Tibial nerve (tissue), 4 donors: ENCODE measurements at places on chromosomes 4 and X. TPM values are rescaled to one million over a fixed set of nuclear protein-coding genes. Genes with fewer than 3 reads are reported as not detected.

GRCh38 chrX:69065451-69065850, 99.8 kb downstream of the PJA1 start:
- no peak for DNase-seq
- no peak overlapping the region for H3K4me3 ChIP-seq
- H3K27ac ChIP-seq: no peak overlapping the region
- H3K36me3 ChIP-seq: no peaks in the 10 kb centered on the region
- no peaks in the 10 kb centered on the region for H3K4me1 ChIP-seq

PLK4 gene
- 0.63 TPM for total RNA-seq

DNA sequence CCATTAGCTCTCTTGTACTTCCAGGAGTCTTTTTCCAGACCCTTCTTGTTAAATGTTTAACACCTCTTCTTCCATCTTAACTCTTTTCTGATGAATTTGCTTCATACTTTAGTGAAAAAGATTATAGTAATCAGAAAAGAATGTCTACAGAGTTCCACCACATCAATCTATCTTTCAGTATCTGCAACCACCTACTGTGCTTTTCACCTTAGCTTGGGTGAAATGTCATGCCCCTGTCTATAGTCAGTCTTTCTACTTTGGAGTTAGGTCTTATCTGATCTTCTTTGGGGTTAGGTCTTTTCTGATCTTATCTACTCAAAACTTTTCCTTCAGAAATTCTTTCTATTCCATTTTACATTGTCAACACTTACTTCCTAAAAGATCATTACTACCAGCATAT, 1310.2 kb downstream of the PCDH7 start:
- H3K4me3 ChIP-seq: no peak overlapping the region
- H3K36me3 ChIP-seq: no peaks in the 10 kb centered on the region
- no peak for DNase-seq
- no peaks in the 10 kb centered on the region for H3K27me3 ChIP-seq
- H3K4me1 ChIP-seq: no peaks in the 10 kb centered on the region

IQSEC2 gene
- 31.8 TPM for total RNA-seq

GRCh38 chr4:64584981-64585557, 175.8 kb upstream of the TECRL start:
- DNase-seq: no peak
- no peak overlapping the region for H3K27ac ChIP-seq
- H3K27me3 ChIP-seq: no peaks in the 10 kb centered on the region
- H3K4me3 ChIP-seq: no peak overlapping the region
- H3K4me1 ChIP-seq: no peaks in the 10 kb centered on the region

DNA sequence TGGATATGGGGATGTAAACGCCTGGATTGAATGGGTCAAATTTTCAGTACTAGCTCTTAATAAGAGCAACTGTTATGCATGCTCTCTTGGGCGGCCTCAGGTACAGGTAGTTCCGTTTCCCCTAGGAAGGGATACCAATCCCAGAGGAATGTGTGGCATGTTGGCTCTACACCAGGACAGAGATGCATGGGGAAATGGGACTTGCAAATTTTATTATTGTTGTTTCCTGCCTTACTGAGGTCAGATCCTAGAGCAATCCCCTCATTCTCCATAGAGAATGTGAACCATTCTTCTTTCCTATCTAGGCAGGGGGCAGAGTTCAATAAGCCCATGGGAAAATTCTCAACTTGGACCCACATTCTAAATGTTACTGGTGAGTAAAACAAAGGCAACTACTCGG, 361.8 kb upstream of the FGF16 start:
- DNase-seq: no peak
- H3K4me1 ChIP-seq: peaks cover 10% of the 10 kb centered on the region
- no peak overlapping the region for H3K27ac ChIP-seq
- H3K27me3 ChIP-seq: no peaks in the 10 kb centered on the region

DNA sequence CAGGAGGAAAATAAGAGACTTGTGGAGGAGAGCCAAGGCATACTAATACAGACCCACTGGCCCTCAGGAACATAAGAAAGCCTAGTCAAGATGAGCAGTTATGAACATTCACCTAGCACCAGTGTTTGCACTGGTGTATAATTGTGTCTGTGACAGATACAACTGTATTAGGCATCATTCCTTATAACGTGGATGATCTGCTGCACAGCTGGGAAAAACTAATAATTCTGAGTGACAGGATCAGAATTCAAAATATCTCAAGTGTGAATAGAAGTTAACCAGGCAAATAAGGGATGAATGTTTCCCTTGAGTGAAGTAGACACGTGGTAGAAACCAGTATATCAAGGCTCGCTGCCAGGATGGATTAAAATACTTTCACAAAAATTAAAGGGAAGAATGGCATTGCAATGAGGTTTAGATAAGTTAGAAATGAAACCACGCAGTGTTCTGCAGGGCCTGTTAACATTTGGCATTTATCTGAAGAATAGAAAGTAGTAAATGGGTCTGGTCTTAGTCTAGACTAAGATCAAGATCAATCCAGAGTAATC, 325.9 kb downstream of the EPHA5 start:
- H3K27ac ChIP-seq: no peak overlapping the region
- DNase-seq: no peak
- no peaks in the 10 kb centered on the region for H3K36me3 ChIP-seq

DNA sequence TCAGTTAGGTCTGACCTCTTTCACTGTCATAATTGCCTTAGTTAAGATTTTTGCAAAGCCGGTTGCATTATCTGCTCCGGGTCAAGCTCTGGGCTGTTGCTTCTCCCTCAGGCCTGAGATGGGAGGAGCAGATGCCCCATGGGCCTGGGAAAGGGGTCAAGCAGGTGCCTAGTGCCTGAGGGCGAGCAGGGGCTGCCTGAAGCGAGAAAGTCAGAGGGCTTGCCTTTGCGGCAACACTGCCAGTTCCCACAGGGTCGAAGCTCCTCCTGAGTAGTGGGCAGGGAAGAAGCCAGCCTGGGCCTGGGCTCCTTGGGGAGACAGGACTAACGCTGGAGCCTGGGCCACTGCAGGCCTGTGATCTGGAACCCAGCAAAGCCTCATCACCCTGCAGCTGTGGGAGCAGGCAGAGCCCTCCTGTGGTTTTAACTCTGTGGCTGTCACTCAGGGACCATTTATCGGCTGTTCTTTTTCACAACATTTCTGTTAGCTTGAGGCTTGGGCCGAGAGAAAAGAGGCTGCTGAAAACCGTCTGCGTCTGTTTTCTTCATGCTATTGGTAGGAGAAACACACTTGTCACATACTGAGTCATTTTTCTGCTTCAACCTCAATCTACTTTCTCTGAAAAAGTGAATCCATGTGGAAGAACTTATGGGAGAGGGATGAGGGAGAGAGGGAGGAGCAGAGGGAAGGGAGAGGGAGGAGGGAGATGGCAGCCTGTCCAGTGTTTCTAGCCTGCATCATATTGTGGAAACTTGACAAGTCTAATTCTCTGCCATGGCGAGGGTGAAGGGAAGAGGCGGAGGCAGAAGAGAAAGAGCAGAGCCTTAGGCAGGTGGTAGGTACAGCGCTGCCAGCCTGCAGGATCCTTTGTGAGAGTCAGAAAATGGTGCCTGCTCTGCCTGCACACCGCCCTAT, 68.4 kb downstream of the RHOH start:
- H3K27ac ChIP-seq: no peak overlapping the region
- no peak overlapping the region for H3K4me3 ChIP-seq
- DNase-seq: no peak
- H3K4me1 ChIP-seq: no peaks in the 10 kb centered on the region
- no peaks in the 10 kb centered on the region for H3K27me3 ChIP-seq

DNA sequence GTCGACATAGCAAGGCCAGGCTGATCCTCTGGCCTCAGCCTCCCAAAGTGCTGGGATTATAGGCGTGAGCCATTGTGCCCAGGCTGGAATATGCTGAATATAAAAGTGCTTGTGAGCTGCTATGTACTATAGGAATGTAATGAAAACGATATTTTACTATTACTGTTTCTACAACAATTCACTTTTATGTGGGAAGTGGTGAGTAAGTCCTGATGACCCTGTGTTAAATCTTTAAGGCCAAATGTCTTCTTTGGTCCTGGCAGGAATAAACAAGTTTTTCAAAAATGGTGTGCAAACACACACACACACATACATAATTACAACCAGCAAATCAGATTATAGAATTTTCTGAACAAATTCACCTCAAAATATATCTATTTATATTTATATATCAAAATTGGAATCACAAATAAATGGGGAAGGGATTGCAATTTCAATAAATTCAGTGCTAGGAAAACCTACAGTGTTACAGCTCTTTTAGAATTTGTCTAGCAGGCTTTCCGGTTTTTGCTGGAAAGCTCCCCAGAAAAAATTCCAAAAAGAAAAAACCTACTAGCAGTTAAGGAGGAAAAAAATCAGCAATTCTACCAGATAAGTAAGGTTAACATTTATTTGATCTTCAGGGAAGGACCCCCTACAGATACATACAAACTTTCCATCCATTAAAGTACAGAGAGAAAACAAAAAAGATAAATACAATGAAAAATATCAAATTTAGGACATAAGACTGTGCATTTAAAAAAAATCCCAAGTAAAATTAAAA, 17.9 kb downstream of the SMIM14 start:
- no peaks in the 10 kb centered on the region for H3K36me3 ChIP-seq
- H3K27me3 ChIP-seq: no peaks in the 10 kb centered on the region
- no peak for DNase-seq
- peak overlapping the region; percentile 34 for H3K27ac ChIP-seq

FAM47E gene
- total RNA-seq: 4.6 TPM

DNA sequence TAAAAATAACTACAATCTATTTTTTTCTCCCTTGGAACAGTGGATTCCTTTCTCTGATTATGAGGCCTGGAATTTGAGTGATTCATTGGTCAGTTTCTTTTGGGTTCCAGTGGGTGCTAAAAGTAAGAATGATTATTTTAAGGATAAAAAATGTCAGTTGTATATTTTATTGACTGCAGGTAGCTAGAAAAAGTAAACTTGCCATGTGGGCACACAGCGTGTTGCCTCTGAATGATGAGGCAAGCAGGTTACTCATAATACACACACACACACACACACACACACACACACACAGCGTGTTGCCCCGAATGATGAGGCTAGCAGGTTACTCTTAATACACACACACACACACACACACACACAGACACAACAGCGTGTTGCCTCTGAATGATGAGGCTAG, 13.8 kb downstream of the GALNT7 start:
- H3K36me3 ChIP-seq: no peaks in the 10 kb centered on the region
- DNase-seq: no peak

GRPR gene
- not detected for total RNA-seq

PROM1 gene
- not detected for total RNA-seq

DNA sequence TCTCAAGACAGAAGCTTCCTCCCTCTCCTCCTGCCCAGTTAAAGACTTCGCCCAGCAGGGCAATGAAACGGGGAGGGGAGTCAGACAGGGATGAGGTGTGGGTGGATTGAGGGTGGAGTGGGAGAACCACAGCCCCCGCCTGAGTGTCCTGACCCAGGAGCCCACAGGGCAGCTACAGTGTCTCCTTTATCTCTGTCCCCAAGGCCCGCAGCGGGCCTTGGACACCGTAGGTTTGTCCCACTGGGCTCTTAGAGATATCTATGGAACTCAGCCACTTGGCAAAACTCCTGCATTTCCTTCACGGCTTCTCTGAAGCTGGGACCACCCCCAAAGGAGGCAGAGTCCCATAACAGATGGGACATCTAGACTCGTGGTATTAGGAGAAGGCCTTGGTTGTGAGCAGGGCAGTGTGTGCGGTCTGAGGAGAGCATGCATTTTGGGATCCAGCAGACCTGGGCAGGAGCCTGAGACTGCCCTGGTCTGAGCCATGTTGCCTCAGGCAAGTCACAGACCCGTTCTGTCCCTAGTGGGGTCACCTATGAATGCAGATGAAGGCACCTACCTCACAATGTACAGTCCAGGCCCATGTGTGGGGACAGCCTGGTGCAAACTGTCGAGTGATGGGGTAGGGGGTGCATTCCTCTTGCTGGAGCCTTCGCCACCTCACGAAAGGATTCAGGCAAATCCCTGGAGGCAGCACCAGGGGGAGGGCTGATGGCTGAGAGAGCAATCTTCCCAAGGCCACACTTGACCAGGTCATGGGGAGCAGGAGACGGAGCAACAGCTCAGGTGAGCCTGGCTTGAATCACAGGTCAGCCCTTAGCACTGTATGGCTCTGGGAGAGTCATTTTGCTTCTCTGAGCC, 225.7 kb upstream of the PSAPL1 start:
- no peaks in the 10 kb centered on the region for H3K4me1 ChIP-seq
- no peaks in the 10 kb centered on the region for H3K36me3 ChIP-seq
- H3K27ac ChIP-seq: no peak overlapping the region
- DNase-seq: no peak

XAGE2 gene
- total RNA-seq: not detected

DNA sequence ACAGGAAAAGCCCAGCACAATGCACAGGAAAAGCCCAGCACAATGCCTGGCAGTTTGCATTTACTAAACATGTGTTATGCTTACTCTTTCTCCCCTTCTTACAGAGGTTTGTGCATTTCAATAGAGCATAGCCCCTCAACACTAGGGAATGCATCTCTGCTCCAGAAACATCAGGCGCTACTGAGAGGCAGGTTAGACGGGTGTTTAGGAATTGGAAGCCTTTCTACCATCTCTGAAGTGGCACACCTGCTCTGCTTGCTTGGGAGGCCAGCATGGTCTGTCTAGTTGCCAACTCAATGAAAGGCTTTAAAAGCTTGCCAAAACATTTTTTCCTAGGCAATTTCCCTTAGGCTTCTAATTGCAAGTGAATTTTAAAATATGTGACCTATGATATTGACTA, 55.7 kb downstream of the GRID2 start:
- H3K4me3 ChIP-seq: no peak overlapping the region
- no peak overlapping the region for H3K27ac ChIP-seq
- no peak for DNase-seq
- H3K27me3 ChIP-seq: no peaks in the 10 kb centered on the region

GRCh38 chr4:27010334-27010940, 149.8 kb downstream of the STIM2 start:
- H3K4me3 ChIP-seq: no peak overlapping the region
- H3K27ac ChIP-seq: no peak overlapping the region
- no peaks in the 10 kb centered on the region for H3K27me3 ChIP-seq
- peak; percentile 52 for DNase-seq
- H3K4me1 ChIP-seq: no peaks in the 10 kb centered on the region

GRCh38 chr4:37852376-37852775, 25.9 kb downstream of the PGM2 start:
- H3K27ac ChIP-seq: no peak overlapping the region
- no peak for DNase-seq
- no peak overlapping the region for H3K4me3 ChIP-seq
- H3K4me1 ChIP-seq: no peaks in the 10 kb centered on the region
- no peaks in the 10 kb centered on the region for H3K36me3 ChIP-seq
- no peaks in the 10 kb centered on the region for H3K27me3 ChIP-seq

DNA sequence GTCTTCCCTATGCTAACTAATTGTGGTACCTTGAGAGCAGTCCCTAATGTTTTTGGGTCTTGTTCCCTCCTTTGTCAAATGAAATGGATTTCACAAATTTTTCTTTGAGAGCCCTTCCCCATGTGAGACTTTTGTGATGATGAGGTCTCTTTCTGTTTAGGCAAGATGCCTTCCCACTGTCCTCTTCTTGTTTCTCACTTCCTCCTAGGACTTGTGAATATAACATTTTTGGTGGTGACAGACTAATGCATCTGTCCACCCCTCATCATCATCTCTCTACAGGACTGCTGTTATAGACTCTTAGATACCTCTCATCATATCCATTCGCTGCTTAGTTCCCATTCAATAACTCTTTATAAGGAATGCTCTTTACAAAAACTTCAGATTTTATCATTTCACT, 8.7 kb upstream of the ANK2 start:
- no peak overlapping the region for H3K27ac ChIP-seq
- H3K4me3 ChIP-seq: no peak overlapping the region
- no peaks in the 10 kb centered on the region for H3K36me3 ChIP-seq

GRCh38 chr4:76998251-76998901, 48.8 kb downstream of the SEPTIN11 start:
- H3K27ac ChIP-seq: no peak overlapping the region
- H3K27me3 ChIP-seq: no peaks in the 10 kb centered on the region
- H3K36me3 ChIP-seq: peaks cover 56% of the 10 kb centered on the region
- no peaks in the 10 kb centered on the region for H3K4me1 ChIP-seq
- DNase-seq: no peak
- H3K4me3 ChIP-seq: no peak overlapping the region
